Fibroblast of skin of scalp (primary cell): ENCODE measurements at places on chromosomes 6 and 20.

- no peak for DNase-seq
These were observed 22.5 kb downstream of the KLHL32 start for GRCh38 chr6:96947055-96947454.

GRCh38 chr6:17768388-17768787 lies 61.7 kb upstream of the NUP153 start:
- peak; percentile 14 for DNase-seq

GRCh38 chr6:159874435-159874834 lies 16.4 kb upstream of the MAS1 start:
- no peak for DNase-seq

DNA sequence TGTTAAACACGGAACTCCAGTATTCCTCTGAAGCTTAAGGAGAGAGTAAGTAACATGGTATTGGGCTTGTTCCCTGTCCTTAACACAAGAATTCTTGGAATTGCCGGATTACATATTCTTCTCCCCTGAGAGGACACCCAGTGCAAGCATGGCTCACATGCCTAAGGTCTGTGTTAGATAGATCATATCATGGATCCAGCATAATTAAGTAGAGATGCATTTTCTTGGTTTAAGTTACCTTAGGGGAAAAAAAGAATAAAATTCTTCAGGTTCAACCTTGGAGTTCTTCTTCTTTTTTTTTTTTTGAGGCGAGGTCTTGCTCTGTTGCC lies 53.9 kb downstream of the AKAP12 start:
- DNase-seq = peak; percentile 56

DNA sequence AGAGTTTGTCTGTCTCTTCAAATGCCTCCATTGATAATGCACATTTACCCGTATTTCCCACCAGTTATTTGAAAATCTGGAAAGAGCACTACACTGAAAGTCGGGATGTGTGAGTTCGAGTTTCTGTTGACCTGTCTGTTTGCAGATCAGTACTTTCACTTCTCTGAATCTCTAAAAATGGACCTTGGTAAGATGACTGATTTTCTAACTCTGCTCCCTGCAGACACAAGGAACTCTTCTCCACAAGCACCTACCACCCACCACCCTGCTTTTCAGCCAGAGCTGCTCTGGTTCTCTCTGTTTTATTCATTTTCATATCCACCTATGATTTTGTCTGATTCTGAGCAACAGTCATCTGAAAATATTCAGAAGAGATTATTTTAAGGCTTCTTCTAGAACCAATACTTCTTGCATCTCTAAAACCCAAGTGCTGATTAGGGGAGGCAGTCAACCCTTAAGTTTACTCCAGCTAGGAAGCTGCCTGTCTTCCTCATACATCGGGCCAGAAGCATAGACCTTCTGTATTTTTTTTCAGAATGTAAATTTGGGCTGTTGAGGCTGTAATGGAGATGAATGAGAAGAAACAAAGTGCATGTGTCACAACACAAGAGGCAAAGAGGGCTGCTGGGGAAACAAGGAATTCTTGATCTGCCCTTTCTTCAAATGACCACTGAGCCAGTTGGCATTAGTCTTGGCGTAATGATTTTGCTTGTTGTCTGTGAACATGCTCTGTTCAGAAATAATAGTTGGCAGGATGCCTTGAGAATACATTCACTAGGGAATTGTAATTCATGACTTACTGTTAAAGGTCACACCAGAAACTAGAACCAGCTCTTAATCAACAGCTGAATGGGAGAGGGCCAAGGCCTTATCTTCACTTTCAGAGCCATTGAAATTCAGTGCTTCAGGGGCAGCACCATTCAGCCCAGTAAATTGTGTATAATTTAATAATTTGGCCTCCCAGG lies 85.4 kb upstream of the MYLIP start:
- DNase-seq = no peak

DNA sequence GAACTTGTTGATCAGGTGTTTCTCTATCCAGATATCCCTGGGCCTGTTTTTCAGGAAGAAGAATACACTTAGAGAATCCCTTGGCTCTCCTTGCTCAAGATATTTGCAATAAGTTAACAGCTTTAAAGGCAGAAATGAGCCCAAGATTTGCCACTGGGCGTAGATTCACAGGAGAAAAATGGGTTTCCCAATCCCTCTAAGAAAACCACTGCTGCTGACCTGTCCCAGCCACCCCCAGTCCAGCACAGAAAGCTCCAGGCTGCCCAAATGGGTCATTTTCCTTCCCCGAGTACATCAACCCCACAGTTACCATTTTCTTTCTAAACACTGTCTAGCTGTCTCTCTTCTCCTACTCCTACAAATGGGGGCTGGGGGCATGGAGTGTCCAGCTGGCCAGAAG lies 67.3 kb downstream of the ANKRD60 start:
- DNase-seq = no peak

GRCh38 chr20:58378704-58379103 lies 10.3 kb upstream of the VAPB start:
- DNase-seq = no peak

GRCh38 chr20:19375801-19376200 lies 163.4 kb downstream of the SLC24A3 start:
- DNase-seq = no peak

- no peak for DNase-seq
These were observed 140.8 kb downstream of the PTPRK start for GRCh38 chr6:128379577-128379976.
